ENCODE measurements at places on chromosomes 12 and 14.

GRCh38 chr12:25970916-25971653 lies 12.6 kb downstream of the RASSF8 start:
- DNase-seq: no peak

GRCh38 chr12:104825408-104825807 lies 132.7 kb downstream of the SLC41A2 start:
- DNase-seq: no peak

- no peak for DNase-seq
These were observed 75.9 kb upstream of the FBRSL1 start for GRCh38 chr12:132413931-132414588.

DNA sequence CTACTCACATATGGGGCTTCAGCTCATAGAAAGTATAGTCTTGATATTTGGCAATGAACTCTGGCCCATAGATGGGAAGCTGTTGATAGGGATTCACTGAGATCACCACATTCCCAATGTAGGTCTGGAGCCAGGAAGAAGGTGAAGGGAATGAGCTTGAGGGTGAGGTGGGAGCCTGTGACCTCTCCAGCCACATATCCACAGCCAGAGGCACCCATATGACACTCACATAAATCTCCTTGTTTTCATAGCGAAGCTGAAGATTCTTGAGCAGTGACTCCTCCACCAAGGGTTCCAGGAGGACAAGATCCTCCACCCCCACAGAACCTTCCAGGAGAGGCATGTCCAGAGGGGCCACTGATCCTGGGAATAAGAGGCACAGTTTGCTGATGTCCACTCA lies 1.9 kb downstream of the MYO1A start:
- DNase-seq: no peak

- no peak for DNase-seq
These were observed 50.4 kb downstream of the GXYLT1 start for GRCh38 chr12:42094277-42094676.

DNA sequence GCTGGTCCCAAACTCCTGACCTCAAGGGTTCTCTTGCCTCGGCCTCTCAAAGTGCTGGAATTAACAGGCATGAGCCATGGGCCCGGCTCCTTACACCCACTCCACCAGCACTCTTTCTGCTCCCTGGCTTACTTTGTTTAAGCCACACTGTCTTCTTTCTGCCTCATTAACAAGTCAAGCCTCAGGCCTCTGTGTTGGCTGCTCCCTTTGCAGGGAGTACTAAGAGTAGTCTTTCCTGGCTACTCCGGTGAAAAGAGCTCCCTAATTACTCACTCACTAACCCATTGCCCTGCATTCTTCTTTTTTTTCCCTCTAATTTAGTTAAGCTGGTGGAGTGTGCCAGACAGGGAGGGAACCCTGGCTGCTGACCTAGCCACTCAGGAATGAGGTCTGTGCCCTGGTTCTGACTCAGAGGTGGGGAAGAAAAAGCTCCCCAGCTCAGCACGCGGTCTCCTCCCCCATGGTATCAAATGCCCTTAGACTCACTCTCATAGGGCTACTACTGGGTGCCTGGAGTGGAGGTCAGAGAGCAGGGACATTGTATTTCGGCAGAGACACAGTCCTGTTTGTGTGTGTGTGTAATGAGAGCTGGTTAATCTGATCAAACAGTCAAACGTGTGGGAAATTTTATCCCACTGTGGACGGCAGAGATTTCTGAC lies 19.8 kb downstream of the GALNT6 start:
- DNase-seq: no peak

DNA sequence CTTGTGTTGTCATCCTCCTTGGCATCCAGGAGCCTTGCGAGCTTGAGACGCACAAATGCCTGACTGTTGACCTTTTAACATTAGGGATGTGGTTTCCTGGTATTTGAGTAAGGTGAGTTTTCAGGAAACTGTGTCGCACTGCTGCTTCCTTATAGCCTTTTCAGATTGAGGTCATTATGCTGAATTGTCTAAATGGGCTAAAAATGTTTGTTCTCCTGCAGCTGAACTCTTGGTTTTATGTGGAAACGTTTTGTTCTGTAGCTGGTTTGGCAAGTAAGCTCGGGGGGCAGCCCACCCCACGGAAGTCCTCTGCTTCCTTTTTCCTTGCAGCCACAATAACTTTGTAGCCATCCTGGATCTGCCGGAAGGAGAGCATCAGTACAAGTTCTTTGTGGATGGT lies 5.7 kb downstream of the PRKAB1 start:
- no peak for DNase-seq

DNA sequence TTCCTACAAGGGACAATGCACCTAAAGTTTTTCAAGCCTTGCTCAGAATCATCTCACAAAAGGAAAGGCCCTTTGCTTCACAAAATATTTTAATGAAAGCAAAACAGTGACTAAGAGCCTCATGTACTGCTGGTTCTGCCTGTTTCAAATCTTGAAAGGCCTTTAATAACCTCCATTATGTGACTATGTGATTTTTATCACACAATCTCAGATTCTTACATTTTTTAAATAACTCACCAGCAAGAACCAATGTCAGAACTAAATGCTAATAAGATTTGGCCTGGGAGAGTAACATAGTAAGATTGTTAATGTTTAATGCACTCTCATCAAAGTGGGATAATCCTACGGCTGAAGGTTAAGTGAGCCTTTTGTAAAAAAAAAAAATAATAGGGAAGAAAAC lies 378.9 kb downstream of the RGS6 start:
- no peak for DNase-seq

- no peak for DNase-seq
These were observed 7.8 kb upstream of the TBPL2 start for GRCh38 chr14:55448141-55448614.

Measured in stimulated activated CD4-positive, alpha-beta T cell treated with anti-CD3 and anti-CD28 coated beads, Interleukin-15, amount 100 ng/mL, for 1 hour (primary cell).